ENCODE measurements at places on chromosomes 11 and 22.

GRCh38 chr11:31966846-31967245, 124.0 kb upstream of the RCN1 start:
- no peak for DNase-seq

DNA sequence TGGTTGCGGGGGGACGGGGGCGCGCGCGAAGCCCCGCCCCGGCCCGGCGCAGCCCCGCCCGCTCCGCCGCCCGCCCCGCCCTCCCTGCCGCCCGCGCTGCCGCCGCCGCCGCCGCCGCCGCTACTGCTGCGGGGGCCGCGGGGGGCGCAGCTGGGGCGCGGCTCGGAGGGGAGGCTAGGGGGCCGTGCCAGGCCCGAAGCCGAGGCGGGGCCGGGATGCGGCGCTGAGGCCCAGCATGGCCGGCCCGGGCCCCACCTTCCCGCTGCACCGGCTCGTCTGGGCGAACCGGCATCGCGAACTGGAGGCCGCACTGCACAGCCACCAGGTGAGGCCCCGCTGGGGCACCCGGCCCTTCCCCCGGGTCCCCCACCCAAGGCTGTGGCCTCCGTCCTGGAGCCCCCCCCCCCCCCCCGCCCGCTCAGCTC, at the start of gene ANKRD13D:
Gene ANKRD13D (plus strand): TSS at position 78 of the 425 bp plus-strand sequence. CDS start 158 bp downstream, at position 236.
- no peak for DNase-seq

DNA sequence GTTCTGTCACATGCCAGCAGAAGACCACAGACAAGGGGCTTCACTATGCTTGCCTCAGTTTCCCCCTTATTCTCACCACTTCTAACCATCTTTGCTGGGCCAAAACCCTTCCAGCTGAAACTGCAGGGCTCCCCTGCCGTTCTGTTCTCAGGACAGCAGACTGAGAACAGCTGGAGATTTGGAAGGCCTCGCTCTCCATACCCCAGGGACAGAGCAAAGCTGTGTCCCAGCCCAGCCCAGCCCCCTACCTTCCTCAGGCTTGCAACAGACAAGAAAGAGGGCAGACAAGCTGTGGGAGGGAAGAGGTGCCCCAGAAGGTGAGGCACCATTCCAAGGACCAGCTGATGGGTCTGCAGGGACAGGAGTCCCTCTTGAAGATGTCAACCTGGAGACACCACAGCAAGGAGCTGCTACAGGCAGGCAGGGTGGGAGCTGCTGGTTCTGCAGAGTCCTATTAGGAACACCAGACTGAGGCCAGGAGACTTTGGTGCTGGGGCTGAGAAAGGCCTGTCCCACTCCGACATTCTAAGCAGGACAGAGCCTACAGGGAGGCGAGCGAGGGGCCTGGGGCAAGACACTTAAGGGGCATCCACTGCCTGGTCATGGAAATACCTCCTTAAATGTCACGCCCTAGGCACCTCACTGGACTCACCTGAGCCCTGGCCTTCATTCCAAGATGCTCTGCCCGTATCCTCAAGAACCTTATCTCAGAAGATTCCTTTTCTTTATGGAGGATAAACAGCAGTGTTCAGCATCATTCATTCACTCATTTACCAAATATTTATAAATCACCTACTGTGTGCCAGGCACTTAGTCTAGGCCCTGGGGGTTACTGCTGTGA, 6.9 kb downstream of the SCN2B start:
- no peak for DNase-seq

- DNase-seq, result no peak
Observed at GRCh38 chr11:79508461-79508860, 67.6 kb upstream of the TENM4 start.

DNA sequence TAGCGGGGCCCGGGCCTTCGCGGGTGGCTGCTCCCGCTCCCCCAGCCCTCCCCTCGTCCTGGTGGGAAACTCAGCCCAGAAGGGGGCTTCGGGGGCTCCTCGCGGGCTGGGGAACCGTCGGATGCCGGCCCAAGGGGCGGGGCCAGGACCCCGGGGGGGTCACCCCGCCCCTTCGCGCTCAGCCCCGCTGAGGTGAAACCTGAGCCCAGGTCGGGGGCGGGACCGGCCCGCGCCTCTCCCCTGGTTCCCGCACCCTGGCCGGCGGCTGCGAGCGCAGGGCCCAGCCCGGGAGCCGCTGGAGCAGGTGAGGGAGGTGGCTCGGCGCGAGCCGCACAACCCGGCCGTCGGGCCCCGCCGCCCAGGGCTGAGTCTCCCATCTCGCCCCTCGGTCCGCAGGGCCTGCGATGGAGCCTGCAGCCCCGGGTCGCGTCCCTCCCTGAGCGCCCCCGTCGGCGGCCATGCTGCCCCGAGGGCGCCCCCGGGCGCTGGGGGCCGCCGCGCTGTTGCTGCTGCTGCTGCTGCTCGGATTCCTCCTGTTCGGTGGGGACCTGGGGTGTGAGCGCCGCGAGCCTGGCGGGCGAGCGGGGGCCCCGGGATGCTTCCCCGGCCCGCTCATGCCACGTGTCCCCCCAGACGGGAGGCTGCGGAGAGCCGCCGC, at the start of gene LARGE2:
Gene LARGE2 (plus strand): TSS at position 232 of the 658 bp plus-strand sequence. CDS start 227 bp downstream, at position 459.
- no peak for DNase-seq

DNA sequence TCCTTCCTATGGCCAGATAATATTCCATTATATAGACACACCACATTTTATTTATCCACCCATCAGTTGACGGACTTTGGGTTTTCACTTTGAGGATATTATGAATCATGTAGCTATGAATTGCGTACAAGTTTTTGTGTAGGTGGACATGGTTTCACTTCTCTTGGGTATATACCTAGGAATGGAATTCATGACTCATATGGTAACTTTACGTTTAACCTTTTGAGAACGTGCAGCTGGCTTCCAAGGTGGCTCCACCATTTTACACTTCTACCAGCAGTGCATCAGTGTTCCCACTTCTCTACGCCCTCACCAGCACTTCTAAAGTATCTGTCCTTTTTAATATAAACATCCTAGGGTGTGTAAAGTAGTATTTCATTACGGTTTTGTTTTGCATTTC, 112.0 kb downstream of the PLEKHA7 start:
- no peak for DNase-seq

- no peak for DNase-seq
Observed at GRCh38 chr11:125315079-125315740, 150.7 kb downstream of the PKNOX2 start.

GRCh38 chr11:92793189-92793588, 176.3 kb upstream of the MTNR1B start:
- no peak for DNase-seq

DNA sequence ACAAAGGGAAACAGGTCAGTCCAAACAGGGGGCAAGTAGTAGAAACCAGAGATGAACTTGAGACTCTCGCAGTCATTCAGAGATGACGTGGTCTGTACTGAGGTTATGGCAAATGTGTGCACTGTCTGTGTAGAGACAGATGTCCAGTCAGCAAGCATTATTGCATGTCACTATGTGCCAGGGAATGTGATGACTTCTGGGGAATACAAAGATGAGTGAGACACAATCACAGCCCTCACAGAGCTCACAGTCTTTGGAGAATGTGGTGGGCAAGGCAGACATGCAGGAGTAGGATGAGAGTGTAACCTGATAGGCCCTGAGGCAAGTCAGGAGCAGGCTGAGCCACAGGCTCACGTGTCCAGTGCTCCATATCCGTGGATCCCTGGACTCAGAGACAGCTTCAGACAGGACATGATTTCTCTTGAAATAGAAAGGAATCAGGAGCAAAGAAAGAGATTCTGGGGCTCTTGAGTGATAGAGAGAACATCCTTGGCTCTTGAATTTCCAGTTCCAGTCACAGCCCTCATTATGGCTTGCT, 550.7 kb downstream of the ETS1 start:
- DNase-seq, result no peak

DNA sequence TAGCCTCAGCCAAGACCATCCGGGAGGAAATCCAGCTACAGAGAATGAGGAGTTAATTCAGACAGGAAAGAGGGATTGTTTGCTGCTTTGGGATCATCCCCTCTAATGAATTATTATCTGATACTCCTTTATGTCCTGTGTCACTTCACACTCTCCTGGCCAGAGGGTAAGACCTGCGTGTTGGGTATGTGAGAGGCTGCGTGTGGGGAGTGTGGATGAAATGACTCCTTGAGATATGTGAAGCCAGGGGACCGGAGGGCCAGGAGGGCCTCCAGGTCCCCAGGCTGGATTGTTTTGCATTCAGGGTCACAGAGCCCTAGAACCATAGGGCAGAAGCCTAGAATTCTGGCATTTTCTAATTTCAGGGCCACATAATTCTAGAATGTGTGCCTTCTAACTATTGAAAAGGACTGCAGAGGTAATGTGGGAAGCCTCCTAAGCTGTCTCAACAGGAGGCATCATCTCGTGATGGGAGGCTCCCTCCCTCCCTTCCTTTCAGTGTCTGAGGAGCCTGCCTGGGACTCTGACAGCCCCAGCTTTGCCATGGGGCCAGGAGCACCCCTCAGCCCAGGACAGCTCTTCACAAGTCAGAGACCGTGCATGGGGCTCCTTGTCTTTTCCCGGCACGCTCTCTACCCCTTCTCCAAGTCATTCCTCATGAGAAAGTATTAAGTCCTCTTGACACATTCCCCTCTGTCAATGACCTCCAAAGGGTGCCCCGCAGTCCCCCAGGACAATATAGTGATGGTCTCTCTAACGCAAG, 3.7 kb downstream of the TPBGL start:
- DNase-seq, result no peak

DNA sequence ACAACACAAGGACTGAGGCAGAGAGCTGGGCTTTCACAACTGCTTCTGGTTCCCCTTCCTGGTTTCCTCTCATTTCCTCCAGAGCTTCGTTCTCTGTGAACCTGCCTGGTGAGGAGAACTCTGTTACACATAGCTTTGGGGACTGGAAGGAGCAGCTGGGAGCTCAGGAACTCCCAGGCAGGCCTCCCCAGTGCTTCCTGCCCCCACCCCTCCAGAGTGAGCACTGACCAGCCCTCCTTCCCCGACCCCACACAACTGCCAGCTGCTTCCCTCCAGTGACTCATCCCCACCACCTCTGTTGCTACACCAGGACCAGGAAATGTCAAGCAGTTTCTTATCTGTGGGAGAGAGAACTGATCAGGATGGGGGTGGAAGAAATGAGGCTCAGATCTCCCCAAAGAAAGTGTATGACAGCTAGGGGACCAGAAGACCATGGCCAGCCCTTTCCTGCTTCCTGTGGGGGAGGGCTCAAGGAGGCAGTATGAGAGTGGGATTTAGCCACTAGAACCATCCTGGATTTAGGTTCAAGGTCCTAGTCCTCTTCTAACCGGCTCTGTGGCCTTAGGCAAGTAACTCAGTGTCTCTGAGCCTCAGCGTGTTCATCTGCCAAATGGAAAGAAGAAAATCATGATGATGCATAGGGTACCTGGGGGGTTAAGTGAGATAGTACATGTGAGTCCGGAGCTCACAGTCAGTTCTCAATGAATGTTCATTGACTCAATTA, 4.5 kb upstream of the TP53I11 start:
- no peak for DNase-seq

- DNase-seq, result no peak
Observed at GRCh38 chr11:114099392-114100178, 40.1 kb downstream of the ZBTB16 start.

GRCh38 chr11:60863550-60864521, 3.5 kb upstream of the ZP1 start:
- DNase-seq, result no peak
